ENCODE measurements at places on chromosomes 7 and 10. TPM values are rescaled to one million over a fixed set of nuclear protein-coding genes. Genes with fewer than 3 reads are reported as not detected.

- H3K4me3 ChIP-seq = no peak overlapping the region
- H3K36me3 ChIP-seq = peaks cover 8% of the 10 kb centered on the region
- peaks cover 10% of the 10 kb centered on the region for H3K4me1 ChIP-seq
- DNase-seq = no peak
- H3K27ac ChIP-seq = no peak overlapping the region
- H3K27me3 ChIP-seq = no peaks in the 10 kb centered on the region
These were observed 193.1 kb upstream of the IMMP2L start for GRCh38 chr7:111755383-111755782.

DNA sequence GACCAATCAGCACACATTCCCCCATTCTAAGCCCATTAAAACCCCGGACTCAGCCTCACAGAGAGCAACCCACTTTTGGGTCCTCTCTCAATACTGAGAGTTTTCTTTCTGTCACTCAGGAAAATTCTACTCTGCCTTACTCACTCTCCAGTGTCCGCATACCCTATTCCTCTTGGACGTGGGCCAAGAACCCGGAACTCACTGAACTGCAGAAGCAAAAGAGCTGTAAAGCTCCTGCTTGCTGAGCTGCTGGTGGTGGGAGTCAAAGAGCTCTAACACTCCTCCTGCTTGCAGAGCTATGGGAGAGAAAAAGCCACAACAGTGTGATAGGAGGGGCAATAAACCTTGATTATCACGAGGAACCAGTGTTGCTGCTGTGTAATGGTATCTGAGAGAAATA is 386.9 kb downstream of the POM121L12 start:
- no peak overlapping the region for H3K27ac ChIP-seq
- no peak for DNase-seq
- H3K27me3 ChIP-seq = no peaks in the 10 kb centered on the region
- H3K36me3 ChIP-seq = no peaks in the 10 kb centered on the region

GRCh38 chr7:149430192-149430591 is 30.7 kb downstream of the ZNF777 start:
- DNase-seq = no peak
- H3K36me3 ChIP-seq = peaks cover 7% of the 10 kb centered on the region
- H3K4me3 ChIP-seq = no peak overlapping the region
- no peaks in the 10 kb centered on the region for H3K27me3 ChIP-seq
- no peaks in the 10 kb centered on the region for H3K4me1 ChIP-seq

GRCh38 chr10:33492701-33493345 is 158.4 kb upstream of the NRP1 start:
- no peak overlapping the region for H3K4me3 ChIP-seq
- H3K27me3 ChIP-seq = no peaks in the 10 kb centered on the region
- no peaks in the 10 kb centered on the region for H3K36me3 ChIP-seq
- DNase-seq = no peak
- no peaks in the 10 kb centered on the region for H3K4me1 ChIP-seq

GRCh38 chr10:130761788-130762301 is 549.7 kb downstream of the TCERG1L start:
- no peak overlapping the region for H3K4me3 ChIP-seq

DNA sequence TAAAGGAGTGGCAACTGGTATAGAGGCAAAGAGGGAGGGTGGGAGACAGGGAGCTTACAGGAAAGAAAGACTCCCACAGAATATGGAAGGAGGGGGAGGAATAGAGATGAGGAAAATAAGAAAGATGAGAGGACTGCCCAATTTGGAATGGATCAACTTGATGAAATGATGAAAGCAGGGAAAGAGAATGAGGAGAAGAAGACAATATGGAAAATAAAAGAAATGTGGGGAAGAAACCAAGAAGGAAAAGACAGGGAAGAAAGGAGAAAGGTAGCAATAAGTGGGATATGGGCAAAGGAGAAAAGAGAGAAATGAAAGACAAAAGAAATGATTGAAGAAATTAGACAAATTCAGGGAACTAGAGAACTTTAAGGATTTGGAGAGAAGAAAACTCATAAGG is 3.0 kb downstream of the KEL start:
- peaks cover 36% of the 10 kb centered on the region for H3K27me3 ChIP-seq
- no peaks in the 10 kb centered on the region for H3K36me3 ChIP-seq

DNA sequence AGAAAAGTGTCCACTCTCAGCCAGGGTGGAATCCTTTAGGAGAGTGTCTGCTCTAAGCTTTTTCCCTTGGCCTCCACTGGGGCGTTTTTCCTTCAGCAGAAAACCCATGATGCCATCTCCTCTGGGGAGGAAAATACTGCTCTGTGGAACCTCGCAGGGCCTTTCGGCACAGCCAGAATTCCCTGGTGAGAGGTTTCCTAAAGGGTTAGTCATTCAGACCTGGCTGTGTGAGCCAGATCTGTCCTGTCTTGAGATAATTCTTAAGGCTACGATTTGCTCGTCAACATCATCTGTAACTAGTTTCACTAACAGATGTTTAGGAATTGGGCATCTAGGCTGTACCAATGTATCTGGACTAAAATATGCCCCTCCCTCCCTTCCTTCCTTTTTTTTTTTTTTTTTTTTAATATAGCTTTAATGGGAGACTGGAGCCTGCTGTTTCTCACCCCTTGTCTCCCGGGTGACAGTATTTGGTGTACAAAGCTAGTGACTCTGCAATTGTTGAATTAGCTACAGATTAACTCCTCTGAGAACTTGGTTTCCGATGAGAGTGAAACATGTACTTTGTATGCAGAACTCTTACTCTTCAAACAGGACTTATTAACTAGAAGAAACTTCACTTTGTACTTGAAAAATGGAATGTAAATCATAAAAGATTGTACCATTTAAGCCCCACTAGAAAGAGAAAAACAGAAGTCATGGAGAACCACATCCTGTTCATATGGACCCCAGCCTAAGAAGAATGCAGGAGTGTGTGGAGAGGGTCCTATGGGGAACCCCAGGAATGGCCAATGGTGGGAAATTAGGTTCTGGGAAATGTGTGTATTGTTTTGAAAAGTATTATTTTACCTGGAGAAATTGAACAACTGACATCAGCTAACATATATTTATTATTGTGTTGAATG is 230.9 kb downstream of the CAMK1D start:
- DNase-seq = no peak
- no peaks in the 10 kb centered on the region for H3K27me3 ChIP-seq
- H3K4me3 ChIP-seq = no peak overlapping the region
- no peaks in the 10 kb centered on the region for H3K36me3 ChIP-seq
- H3K4me1 ChIP-seq = no peaks in the 10 kb centered on the region

GRCh38 chr7:149884016-149884415 is 10.2 kb downstream of the ATP6V0E2 start:
- H3K27me3 ChIP-seq = no peaks in the 10 kb centered on the region
- DNase-seq = no peak
- no peaks in the 10 kb centered on the region for H3K4me1 ChIP-seq
- no peaks in the 10 kb centered on the region for H3K36me3 ChIP-seq

DNA sequence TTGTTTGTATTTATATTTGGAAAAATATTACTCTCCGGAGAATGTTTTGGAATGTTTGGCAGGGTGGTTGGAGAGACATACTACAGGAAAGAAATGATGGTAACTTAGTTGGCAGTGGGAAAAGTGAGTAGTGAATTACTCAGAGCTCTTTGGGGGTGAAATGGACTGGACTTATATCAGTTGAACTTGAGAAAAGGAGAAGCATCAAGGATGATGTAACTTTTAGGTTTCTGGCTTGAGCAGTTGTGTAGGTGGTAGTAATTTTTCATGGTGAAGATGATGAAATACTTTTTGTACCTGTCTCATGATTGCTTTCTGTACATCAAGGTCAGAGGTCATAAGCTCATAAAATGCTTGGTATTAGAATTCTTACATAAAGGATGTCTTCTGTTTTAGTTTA is 617.2 kb downstream of the AUTS2 start:
- H3K27me3 ChIP-seq = no peaks in the 10 kb centered on the region
- H3K4me3 ChIP-seq = no peak overlapping the region
- DNase-seq = no peak
- no peak overlapping the region for H3K27ac ChIP-seq

ITGA8 gene
- not detected for total RNA-seq

DNAJC12 gene
- total RNA-seq = 15.5 TPM

BICC1 gene
- total RNA-seq = 11.9 TPM

GIMAP6 gene
- total RNA-seq = 1.2 TPM

Measured in PC-3 (cell line).